ENCODE measurements at places on chromosomes 1 and 21.

- DNase-seq, result no peak
Measured at GRCh38 chr1:61609040-61609439, 115.9 kb downstream of the TM2D1 start.

GRCh38 chr1:116819081-116819480 is 64.9 kb downstream of the CD2 start:
- no peak for DNase-seq

- no peak for DNase-seq
Measured at GRCh38 chr1:154821083-154821482, 49.0 kb downstream of the KCNN3 start.

DNA sequence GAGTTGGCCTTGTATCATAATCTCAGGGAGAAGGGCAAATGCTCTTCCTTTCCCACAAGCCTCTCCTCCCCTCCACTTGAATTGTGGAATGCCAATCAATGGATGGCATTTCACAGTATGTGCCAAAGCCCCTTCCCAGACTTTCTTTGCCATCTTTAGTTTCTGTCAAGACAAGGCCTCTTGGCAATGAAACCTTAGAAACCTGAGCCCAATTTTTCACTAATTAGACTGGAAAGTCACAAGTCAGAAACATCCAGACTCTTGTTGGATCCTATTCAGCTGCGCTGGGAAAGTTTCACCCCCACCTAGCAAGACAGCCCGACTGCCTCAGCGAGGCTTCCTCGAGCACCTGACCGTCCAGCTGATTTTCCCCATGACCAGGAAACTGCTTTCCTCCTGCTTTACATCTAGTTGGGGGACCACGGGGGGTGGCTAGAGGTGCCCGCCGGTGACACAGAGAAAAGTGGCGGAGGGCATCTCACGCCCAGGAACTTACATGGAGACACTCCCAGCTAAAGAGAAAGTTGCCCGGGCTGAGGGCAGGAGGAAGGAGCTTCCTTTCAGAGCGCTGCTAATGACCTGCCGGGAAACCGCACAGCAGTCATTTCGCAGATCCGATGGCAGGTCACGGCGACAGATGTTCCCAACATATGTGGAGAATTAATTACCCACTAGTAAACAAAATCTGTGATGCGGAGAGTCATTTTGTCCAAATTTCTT is 302.6 kb upstream of the RRP15 start:
- DNase-seq, result no peak

GRCh38 chr1:229122606-229123005 is 148.3 kb upstream of the RAB4A start:
- no peak for DNase-seq
